ENCODE measurements at places on chromosomes 5 and 9. TPM values are rescaled to one million over a fixed set of nuclear protein-coding genes. Genes with fewer than 3 reads are reported as not detected.

DNA sequence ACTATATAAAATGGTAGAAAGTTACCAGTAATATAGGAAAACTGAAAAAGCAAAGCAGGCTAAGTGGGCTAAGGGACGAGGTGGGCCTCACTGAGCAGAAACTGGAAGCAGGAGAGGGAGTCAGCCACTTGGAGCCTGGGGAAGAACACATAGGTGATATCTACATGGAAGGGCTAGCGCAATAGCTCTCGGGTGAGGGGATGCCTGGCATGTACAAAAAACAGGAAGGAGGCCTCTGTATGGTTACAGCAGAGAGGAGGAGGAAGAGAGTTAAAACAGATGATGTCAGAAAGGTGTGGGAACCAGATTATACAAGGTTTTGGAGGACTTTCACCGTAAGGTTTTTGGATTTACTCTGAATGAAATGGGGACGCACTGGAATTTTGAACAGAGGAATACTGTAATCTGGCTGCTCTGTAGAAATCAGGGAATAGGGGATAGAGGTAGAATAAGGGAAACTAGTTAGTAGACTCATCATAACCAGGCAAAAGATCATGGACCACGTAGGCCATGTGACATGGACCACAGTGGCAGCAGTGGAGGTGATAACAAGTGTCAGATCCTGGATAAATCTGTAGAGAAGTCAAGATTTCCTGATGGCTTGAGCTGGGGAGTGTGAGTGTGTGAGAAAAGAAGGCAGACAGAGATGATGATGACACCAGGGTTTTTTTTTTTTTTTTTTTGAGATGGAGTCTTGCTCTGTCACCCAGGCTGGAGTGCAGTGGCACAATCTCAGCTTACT, 52.5 kb downstream of the FNBP1 start:
- H3K4me3 ChIP-seq = no peak overlapping the region
- peaks cover 14% of the 10 kb centered on the region for H3K4me1 ChIP-seq
- H3K27ac ChIP-seq = no peak overlapping the region
- no peak for DNase-seq
- no peaks in the 10 kb centered on the region for H3K36me3 ChIP-seq

- no peak overlapping the region for H3K27ac ChIP-seq
- H3K36me3 ChIP-seq = no peaks in the 10 kb centered on the region
- no peaks in the 10 kb centered on the region for H3K27me3 ChIP-seq
- no peak overlapping the region for H3K4me3 ChIP-seq
- H3K4me1 ChIP-seq = no peaks in the 10 kb centered on the region
Observed at GRCh38 chr5:89816038-89816437, 593.5 kb downstream of the CETN3 start.

PPP2R2B gene
- 1.2 TPM for total RNA-seq

ANKRD18B gene
- 1.2 TPM for total RNA-seq

DNM1 gene
- 5.2 TPM for total RNA-seq

All from upper lobe of right lung (tissue), 1 donor.